ENCODE measurements at places on chromosomes 3 and 15. TPM values are rescaled to one million over a fixed set of nuclear protein-coding genes. Genes with fewer than 3 reads are reported as not detected.

CTXN2 gene
- 0.02 TPM for polyA plus RNA-seq

- no peak for DNase-seq
Measured at GRCh38 chr3:161796780-161797179, 300.2 kb downstream of the OTOL1 start.

DNA sequence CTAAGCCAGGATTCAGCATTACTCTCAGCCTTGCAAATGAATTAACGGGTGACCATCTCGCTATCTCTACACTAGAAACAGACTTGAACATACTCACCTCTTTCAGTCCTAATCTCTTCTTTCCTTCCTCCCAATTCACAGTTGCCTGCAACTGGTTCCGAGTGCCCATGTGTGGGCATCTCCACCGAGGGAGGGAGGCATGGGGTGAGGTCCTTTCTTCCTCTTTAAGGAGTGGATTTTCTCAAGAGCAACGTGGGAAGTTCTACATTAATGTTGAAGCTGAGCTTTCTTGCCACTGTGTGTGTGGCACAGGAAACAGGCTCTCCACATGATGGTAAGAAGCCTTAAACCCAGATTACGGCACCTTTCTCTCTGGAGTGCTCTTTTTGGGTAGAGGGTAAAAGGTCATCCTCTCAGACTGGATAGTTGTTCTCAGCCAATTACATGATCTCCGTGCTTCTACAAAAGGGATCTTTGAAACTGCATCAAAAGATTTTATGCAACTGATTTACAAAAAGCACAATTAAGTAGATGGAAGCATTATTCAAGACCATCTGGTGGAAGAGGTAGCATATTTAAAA lies 286.8 kb upstream of the NR2F2 start:
- DNase-seq = no peak

GRCh38 chr3:152402695-152403451 lies 134.1 kb downstream of the MBNL1 start:
- DNase-seq = no peak
